Osteocyte (in vitro differentiated cells): ENCODE measurements at places on chromosomes 13 and 19.

GRCh38 chr19:18460900-18461299 lies 23.0 kb upstream of the ISYNA1 start:
- no peaks in the 10 kb centered on the region for H3K27me3 ChIP-seq
- H3K4me3 ChIP-seq: no peak overlapping the region
- H3K27ac ChIP-seq: peak overlapping the region; percentile 91
- no peak for DNase-seq
- H3K36me3 ChIP-seq: peaks cover 13% of the 10 kb centered on the region
- peaks cover 55% of the 10 kb centered on the region for H3K4me1 ChIP-seq

DNA sequence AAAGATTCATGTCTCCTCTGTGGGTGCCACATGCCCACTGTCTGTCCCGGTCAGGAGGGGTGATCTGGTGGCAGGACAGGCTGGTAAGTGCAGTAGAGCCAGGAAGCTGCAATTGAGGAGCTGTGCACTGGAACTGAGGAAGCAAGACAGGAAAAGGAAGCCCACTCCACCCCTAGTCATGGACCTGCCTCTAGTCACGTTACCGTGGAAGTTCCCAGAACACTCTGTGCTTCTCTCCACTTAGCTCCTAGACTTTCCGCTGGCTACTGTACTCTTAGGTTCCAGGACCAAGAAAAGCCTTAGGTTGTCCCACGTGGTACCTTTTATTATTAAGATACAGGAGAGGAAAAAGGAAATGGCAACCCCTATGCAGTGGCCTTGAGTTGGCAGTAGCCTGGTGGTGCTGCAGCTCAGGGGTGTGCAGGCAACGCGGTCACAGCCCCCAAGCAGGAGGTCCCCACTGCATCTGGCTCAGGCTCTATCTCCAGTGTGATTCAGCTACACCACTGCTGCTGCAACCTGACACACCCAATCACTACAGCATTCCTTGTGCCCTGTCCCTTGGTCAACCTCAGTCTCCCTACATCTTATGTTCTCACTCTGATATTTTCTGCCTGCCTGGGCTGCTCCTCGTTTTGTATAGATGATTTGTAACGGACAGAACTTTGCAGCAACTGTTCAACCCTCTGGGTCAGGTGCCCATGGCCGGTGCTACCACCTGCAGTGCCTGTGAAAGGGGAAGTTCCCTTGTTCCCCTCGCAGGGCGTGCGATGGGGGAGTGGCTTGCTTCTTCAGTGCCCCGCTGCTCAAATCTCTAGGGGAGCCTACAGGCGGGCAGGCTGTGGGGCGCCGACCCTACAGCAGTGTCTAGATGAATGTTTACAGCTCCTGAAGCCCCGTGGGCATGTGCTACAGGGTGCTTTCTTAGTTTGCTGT lies 24.4 kb upstream of the GPR12 start:
- H3K4me3 ChIP-seq: no peak overlapping the region
- H3K27me3 ChIP-seq: peaks cover 17% of the 10 kb centered on the region
- no peaks in the 10 kb centered on the region for H3K4me1 ChIP-seq
- H3K36me3 ChIP-seq: no peaks in the 10 kb centered on the region

DNA sequence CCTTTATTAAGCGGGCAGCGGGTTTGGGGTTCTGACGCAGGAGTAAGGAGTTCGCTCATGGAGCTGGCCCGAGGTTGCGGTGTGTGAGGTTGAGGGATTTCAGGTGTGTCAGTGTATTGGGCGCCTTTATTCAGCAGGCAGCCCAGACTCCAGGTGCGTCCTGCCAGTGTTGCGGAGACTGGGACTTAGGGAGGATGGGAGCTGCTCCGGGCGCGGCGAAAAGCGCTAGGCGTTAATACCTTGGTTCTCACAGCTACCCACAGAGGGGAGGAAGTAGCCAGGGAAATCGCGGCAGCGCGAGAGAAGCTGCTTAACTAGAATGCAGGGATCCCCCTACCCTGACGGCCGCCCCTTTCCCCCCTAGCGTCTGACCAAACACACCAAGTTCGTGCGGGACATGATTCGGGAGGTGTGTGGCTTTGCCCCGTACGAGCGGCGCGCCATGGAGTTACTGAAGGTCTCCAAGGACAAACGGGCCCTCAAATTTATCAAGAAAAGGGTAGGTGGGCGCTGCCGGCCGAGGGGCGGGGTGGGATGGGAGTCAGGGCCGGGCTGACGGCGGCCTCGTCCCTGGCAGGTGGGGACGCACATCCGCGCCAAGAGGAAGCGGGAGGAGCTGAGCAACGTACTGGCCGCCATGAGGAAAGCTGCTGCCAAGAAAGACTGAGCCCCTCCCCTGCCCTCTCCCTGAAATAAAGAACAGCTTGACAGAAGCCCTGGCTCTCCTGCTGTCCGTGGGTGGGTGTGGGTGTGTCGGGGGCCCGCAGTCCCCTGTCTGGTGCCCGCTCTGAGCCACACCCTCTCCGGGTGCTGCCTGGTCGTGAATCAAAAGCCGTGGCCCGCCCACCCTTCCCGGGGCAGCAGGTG lies 1.1 kb downstream of the RPL36 start:
- DNase-seq: peak; percentile 82
- peaks cover 11% of the 10 kb centered on the region for H3K36me3 ChIP-seq
- H3K27me3 ChIP-seq: no peaks in the 10 kb centered on the region
- peaks cover 21% of the 10 kb centered on the region for H3K4me1 ChIP-seq
- H3K27ac ChIP-seq: peak overlapping the region; percentile 93

DNA sequence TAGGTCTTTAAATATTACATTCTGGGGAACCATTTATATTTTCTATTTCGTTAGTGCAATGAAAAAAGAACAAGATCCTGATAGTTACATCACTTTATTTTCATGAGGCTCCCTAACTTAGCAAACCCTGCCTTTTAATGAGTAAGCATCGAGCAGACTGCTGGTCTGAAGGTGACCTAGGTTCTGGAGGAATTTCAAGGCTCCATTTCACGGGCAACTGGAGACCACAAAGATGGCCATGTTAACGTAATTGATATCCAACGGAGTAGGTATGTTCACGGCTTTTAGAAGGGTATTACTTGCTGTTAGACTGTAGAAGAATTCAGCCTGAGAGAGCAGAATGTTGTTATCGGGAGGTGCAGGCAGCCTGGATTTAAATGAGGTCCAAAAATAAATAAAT lies 1597.6 kb downstream of the EFNB2 start:
- H3K4me1 ChIP-seq: no peaks in the 10 kb centered on the region
- no peaks in the 10 kb centered on the region for H3K27me3 ChIP-seq

DNA sequence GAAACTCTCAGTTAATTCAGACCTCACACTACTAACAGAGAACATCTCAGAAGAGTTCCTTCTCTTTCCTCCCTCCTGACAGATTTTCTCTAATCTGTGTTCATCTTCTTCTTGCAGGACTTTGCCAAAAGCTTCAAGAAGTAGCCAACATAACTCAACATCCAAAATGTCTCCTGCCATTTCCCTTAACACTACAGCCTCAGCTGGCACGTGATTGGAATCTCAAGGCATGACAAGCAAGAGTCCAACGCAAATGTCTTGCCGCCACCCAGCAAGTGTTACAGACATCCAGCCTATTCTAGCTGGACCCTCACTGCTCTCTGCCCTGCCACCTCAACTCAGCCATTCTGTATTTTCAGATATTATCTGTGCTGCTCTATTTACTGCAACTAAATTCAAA lies 135.1 kb downstream of the DNAJC15 start:
- no peak overlapping the region for H3K4me3 ChIP-seq
- H3K36me3 ChIP-seq: no peaks in the 10 kb centered on the region
- no peak for DNase-seq
- H3K27ac ChIP-seq: peak overlapping the region; percentile 82
- no peaks in the 10 kb centered on the region for H3K27me3 ChIP-seq
- H3K4me1 ChIP-seq: peaks cover 31% of the 10 kb centered on the region

DNA sequence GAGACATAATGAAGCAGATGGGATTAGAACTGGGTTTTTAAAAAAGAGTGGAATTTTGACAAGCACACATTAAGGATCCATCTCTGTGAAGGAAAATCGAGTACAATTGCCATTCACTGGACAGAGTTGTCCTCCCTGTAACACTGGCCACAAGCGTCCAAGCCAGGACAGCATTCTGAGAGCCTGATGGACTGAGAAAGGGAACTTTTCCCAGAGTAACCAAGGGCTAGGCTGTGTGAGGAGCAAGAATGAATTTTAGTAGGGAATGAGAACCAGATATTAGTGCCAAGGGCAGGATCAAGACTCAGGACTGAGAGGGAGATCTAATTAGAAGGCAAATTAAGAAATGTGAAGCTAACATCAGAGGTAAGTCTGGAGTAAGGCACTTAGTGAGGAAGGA lies 73.1 kb downstream of the DCLK1 start:
- H3K4me1 ChIP-seq: no peaks in the 10 kb centered on the region
- DNase-seq: no peak
- H3K27ac ChIP-seq: no peak overlapping the region

DNA sequence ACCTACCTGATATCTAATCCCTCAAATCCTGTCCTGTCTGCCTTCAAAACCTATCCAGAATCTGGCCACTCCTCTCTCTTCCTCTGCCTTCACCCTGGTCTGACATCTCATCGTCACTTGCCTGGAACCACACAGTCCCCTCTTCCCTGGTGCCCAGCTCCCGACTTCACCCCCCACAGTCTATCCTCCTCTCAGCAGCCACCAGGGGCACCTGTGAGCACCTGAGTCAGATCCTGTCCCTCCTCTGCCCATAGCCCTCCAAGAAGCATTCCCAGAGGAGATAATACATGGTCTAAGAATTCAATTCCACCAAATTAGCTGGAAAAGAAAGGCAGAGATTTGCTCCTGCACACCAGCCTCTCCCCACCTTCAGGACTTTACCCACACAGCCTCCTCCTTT lies 48.9 kb downstream of the ZNRF4 start:
- peaks cover 2% of the 10 kb centered on the region for H3K4me1 ChIP-seq
- H3K27ac ChIP-seq: no peak overlapping the region
- no peak overlapping the region for H3K4me3 ChIP-seq

DNA sequence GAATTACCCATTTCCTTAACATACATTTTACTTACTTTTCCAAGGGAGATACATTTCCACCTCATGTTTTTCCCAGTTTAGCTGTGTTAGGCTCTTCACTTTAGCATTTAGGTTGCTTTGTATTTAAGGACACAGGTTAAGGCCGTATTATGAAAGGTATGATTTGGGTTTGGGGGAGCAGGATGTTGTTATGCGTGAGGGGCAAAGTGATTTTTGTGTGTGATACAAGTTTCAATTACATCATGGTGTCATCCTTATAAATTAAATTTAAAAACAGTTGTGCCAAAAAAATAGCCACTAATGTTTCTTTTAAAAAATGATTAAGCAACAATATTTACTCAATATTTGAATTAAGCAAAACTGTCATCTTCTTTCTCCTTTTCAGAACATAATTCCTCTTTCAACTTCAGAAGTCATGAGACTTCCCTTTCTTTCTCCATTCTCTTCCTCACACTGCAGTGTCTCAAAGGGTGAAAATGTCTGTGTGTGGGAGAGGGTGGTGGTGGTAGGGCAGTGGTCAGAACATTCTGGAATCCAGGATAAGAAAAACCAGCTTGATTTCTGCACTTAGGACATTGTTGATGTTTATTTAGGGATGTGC lies 126.2 kb downstream of the KCNRG start:
- H3K27me3 ChIP-seq: peaks cover 5% of the 10 kb centered on the region
- no peaks in the 10 kb centered on the region for H3K36me3 ChIP-seq
- H3K27ac ChIP-seq: peak overlapping the region; percentile 69
- no peak for DNase-seq
- H3K4me1 ChIP-seq: peaks cover 19% of the 10 kb centered on the region

- DNase-seq: peak; percentile 96
- H3K36me3 ChIP-seq: peaks cover 7% of the 10 kb centered on the region
- H3K4me3 ChIP-seq: peak within 1 kb of the TSS; percentile 84
- H3K27ac ChIP-seq: peak within 1 kb of the TSS; percentile 97
These were observed at the start of gene SH3GL1 for GRCh38 chr19:4400135-4400936. SH3GL1 (minus strand) TSS chr19:4400547; CDS start chr19:4400368, 179 bp downstream.

GRCh38 chr19:31356587-31357314 lies 7.5 kb upstream of the TSHZ3 start:
- no peak for DNase-seq
- H3K27ac ChIP-seq: no peak overlapping the region
- peaks cover 61% of the 10 kb centered on the region for H3K27me3 ChIP-seq
- H3K4me1 ChIP-seq: peaks cover 36% of the 10 kb centered on the region
- peaks cover 2% of the 10 kb centered on the region for H3K36me3 ChIP-seq
- H3K4me3 ChIP-seq: peak overlapping the region; percentile 50

DNA sequence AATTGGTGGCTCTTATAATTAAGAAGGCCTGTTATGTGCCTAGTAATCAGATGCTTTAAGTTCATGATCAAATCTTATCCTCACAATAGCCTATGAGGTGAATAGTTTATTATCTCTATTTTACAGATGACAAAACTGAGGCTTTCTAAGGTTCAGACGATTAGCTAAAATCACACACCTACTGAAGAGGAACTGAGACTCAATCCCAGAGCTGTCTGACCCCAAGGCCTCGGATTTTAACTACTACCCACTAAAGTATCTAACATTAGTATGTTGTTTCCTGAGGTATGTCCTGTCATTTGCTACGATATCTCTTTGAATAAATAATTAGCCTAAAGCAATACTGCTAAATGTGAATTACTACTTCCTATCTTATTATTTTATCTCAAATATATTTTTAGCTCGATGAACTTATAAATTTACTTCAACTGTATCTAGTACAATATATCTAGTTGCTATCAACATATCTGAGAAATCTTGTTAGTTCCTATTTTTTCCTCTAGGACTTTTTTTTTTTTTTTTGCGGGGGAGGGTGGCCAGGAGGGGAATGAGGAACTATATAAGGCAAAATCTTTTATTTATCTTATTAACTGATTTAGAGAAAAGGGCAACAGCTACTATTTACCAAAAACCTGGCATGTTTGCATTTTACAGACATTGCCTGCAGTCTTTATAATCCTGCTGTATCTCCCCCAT lies 118.5 kb downstream of the ABCC4 start:
- no peak overlapping the region for H3K27ac ChIP-seq
- H3K4me3 ChIP-seq: no peak overlapping the region
- H3K27me3 ChIP-seq: no peaks in the 10 kb centered on the region
- H3K36me3 ChIP-seq: no peaks in the 10 kb centered on the region
- no peak for DNase-seq
- no peaks in the 10 kb centered on the region for H3K4me1 ChIP-seq

GRCh38 chr13:111429064-111429558 lies 108.7 kb downstream of the TEX29 start:
- DNase-seq: peak; percentile 83
- H3K4me3 ChIP-seq: no peak overlapping the region
- no peaks in the 10 kb centered on the region for H3K36me3 ChIP-seq
- no peaks in the 10 kb centered on the region for H3K4me1 ChIP-seq
- H3K27me3 ChIP-seq: peaks cover 29% of the 10 kb centered on the region

DNA sequence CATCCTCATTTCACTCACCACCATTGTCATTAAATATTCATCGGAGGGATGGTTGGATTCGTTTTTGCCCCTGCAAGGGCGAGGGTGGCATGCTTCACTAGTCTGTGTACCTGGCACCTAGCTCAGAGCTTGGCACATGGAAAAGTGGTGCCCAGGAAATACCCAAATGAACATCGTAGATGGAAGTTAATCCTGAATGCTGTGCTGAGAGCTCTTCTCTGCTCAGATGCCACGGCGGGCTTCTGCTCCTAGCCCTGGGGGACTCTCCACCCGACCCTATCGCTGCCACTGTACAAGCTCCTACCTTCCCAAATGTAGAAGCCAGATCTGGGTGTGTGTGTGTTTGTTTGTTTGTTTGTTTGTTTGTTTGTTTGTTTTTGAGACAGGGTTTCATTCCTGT lies 113.0 kb upstream of the ZNF507 start:
- H3K36me3 ChIP-seq: no peaks in the 10 kb centered on the region
- no peaks in the 10 kb centered on the region for H3K27me3 ChIP-seq
- H3K27ac ChIP-seq: no peak overlapping the region
- no peaks in the 10 kb centered on the region for H3K4me1 ChIP-seq
- DNase-seq: peak; percentile 56
